ENCODE measurements at places on chromosomes 2 and 18. TPM values are rescaled to one million over a fixed set of nuclear protein-coding genes. Genes with fewer than 3 reads are reported as not detected.

Gene CXCR4
- 52.3 TPM for total RNA-seq

Gene ALPP
- total RNA-seq = 0.06 TPM

Gene NGEF
- total RNA-seq = 15.4 TPM

Gene DSG2
- total RNA-seq = 12.2 TPM

Gene CYP27A1
- 49.0 TPM for total RNA-seq

Gene PIEZO2
- total RNA-seq = 30.2 TPM

Gene BCS1L
- total RNA-seq = 42.9 TPM

Gene LINC00305
- total RNA-seq = not detected

Gene TEKT4
- 0.69 TPM for total RNA-seq

Gene RBM43
- 11.5 TPM for total RNA-seq

Gene RTP5
- total RNA-seq = 1.9 TPM

Gene ACMSD
- not detected for total RNA-seq

Gene SLC4A5
- total RNA-seq = 22.3 TPM

Gene VIL1
- total RNA-seq = not detected

Gene MAP3K19
- 16.0 TPM for total RNA-seq

Gene PDE1A
- 73.8 TPM for total RNA-seq

Gene MDH1B
- 14.4 TPM for total RNA-seq

Gene SLC66A3
- 17.9 TPM for total RNA-seq

Gene SLC11A1
- total RNA-seq = 5.0 TPM

Gene IL36G
- total RNA-seq = 0.28 TPM

Gene STARD6
- total RNA-seq = 0.69 TPM

Gene UGT1A10
- total RNA-seq = not detected

Gene ANKAR
- total RNA-seq = 41.7 TPM

Gene GALR1
- 0.72 TPM for total RNA-seq

Gene DPP4
- total RNA-seq = 15.7 TPM

Gene ZSWIM2
- total RNA-seq = 0.28 TPM

Gene SETBP1
- 39.8 TPM for total RNA-seq

Gene HMSD
- total RNA-seq = 0.79 TPM

Gene TMEFF2
- total RNA-seq = 14.0 TPM

Gene CHPF
- total RNA-seq = 84.5 TPM

Gene TUBA4B
- not detected for total RNA-seq

Gene CAPN14
- total RNA-seq = 0.28 TPM

Gene C2orf78
- total RNA-seq = not detected

Gene C18orf54
- total RNA-seq = 9.3 TPM

Gene IL18RAP
- total RNA-seq = 0.69 TPM

Gene CACNB4
- total RNA-seq = 22.3 TPM

Gene CNGA3
- total RNA-seq = 4.9 TPM

Gene GPAT2
- 0.79 TPM for total RNA-seq

Gene B4GALT6
- 15.2 TPM for total RNA-seq

Gene RGPD4
- 0.10 TPM for total RNA-seq

Gene C2orf76
- 29.5 TPM for total RNA-seq

Gene POLE4
- 61.1 TPM for total RNA-seq

Gene CYRIA
- total RNA-seq = 44.0 TPM

Gene UGT1A5
- total RNA-seq = not detected

Gene SH3BP4
- total RNA-seq = 13.9 TPM

Gene PSD4
- 6.4 TPM for total RNA-seq

Gene TRPM8
- total RNA-seq = 0.22 TPM

Gene HOXD4
- 3.9 TPM for total RNA-seq

Gene POTEI
- total RNA-seq = 0.59 TPM

Gene SCN1A
- total RNA-seq = 34.9 TPM

Gene CCDC102B
- 19.4 TPM for total RNA-seq

Gene KYNU
- total RNA-seq = 1.4 TPM

Gene CNDP2
- total RNA-seq = 71.5 TPM

Gene IL1RL1
- total RNA-seq = 1.1 TPM

Gene NEU2
- not detected for total RNA-seq
